ENCODE measurements at places on chromosomes 1 and 21. TPM values are rescaled to one million over a fixed set of nuclear protein-coding genes. Genes with fewer than 3 reads are reported as not detected.

DNA sequence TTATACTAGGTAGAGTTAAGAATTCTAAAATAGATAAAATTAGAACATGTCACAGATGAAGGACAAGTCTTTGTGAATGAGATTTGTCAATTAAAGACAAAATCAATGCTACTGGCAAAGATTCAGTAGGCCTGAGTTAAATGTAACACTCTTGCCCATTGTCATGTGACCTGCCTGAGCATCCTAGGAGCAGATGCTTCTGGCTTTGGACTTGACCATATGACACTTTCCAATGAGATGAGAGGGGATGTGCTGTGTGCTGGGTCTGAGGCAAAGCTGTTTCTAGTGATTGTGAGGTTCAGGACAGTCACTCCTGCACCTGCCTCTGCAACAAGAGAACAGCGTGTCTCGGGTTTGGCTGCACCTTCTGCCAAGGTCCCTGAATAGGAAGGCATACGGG, 144.9 kb downstream of the HIVEP3 start:
- no peaks in the 10 kb centered on the region for H3K4me1 ChIP-seq
- no peak overlapping the region for H3K4me3 ChIP-seq
- DNase-seq = no peak
- H3K36me3 ChIP-seq = no peaks in the 10 kb centered on the region

GRCh38 chr1:232166942-232167341, 463.0 kb downstream of the SIPA1L2 start:
- H3K27me3 ChIP-seq = no peaks in the 10 kb centered on the region
- H3K27ac ChIP-seq = no peak overlapping the region
- DNase-seq = no peak
- H3K4me3 ChIP-seq = no peak overlapping the region
- H3K4me1 ChIP-seq = no peaks in the 10 kb centered on the region
- H3K36me3 ChIP-seq = no peaks in the 10 kb centered on the region

Gene KIF21B
- total RNA-seq = 37.6 TPM

DNA sequence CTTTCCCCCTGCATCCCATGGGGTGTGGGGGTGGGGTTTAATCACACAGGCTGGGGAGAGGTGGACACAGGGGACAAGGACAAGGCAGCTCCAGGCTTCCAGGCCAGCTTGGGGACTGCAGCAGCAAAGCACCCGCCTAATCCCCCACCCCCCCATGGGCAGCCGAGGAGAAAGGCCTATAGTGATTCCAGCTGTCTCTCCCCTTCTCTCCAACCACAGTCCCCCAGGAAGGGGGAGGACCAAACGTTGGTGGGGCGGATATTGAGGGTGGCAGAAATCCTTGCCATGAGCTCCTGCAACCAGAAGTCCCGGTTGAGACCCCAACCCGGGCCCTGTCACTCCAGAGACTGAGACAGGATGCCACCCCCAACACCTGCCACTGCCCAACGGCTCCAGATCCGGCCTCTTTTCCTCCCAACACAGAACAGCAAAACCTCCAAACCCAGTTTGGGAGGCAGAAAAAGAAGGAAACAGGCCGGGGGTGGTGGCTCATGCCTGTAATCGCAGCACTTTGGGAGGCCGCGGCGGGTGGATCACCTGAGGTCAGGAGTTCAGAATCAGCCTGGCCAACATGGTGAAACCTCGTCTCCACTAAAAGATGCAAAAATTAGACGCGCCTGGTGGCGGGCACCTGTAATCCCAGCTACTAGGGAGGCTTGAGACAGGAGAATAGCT, 1.7 kb downstream of the EPHA2 start:
- peaks cover 33% of the 10 kb centered on the region for H3K27me3 ChIP-seq
- no peak overlapping the region for H3K27ac ChIP-seq
- peaks cover 68% of the 10 kb centered on the region for H3K4me1 ChIP-seq
- no peak for DNase-seq
- H3K36me3 ChIP-seq = no peaks in the 10 kb centered on the region

- no peaks in the 10 kb centered on the region for H3K36me3 ChIP-seq
- no peaks in the 10 kb centered on the region for H3K4me1 ChIP-seq
- no peak overlapping the region for H3K4me3 ChIP-seq
- H3K27ac ChIP-seq = no peak overlapping the region
- DNase-seq = no peak
- H3K27me3 ChIP-seq = no peaks in the 10 kb centered on the region
Observed at GRCh38 chr1:208418667-208419066, 174.5 kb upstream of the PLXNA2 start.

- H3K27me3 ChIP-seq = no peaks in the 10 kb centered on the region
- no peaks in the 10 kb centered on the region for H3K4me1 ChIP-seq
- H3K27ac ChIP-seq = no peak overlapping the region
- no peak overlapping the region for H3K4me3 ChIP-seq
- no peaks in the 10 kb centered on the region for H3K36me3 ChIP-seq
- no peak for DNase-seq
Observed at GRCh38 chr1:70906800-70907199, 140.8 kb downstream of the PTGER3 start.

Gene MRPS15
- total RNA-seq = 134 TPM

GRCh38 chr1:235102993-235103411, 25.6 kb downstream of the TOMM20 start:
- no peak overlapping the region for H3K4me3 ChIP-seq
- no peak for DNase-seq
- H3K4me1 ChIP-seq = peaks cover 24% of the 10 kb centered on the region
- no peaks in the 10 kb centered on the region for H3K27me3 ChIP-seq
- peaks cover 4% of the 10 kb centered on the region for H3K36me3 ChIP-seq

- no peaks in the 10 kb centered on the region for H3K4me1 ChIP-seq
- no peaks in the 10 kb centered on the region for H3K36me3 ChIP-seq
- DNase-seq = no peak
- H3K27ac ChIP-seq = no peak overlapping the region
Observed at GRCh38 chr1:245566134-245566533, 411.3 kb downstream of the KIF26B start.

- no peak overlapping the region for H3K4me3 ChIP-seq
- no peaks in the 10 kb centered on the region for H3K4me1 ChIP-seq
- no peaks in the 10 kb centered on the region for H3K36me3 ChIP-seq
- no peak overlapping the region for H3K27ac ChIP-seq
- no peaks in the 10 kb centered on the region for H3K27me3 ChIP-seq
Observed at GRCh38 chr1:97806996-97807520, 113.8 kb downstream of the DPYD start.

Gene CD84
- total RNA-seq = 25.1 TPM

- H3K27ac ChIP-seq = no peak overlapping the region
- no peaks in the 10 kb centered on the region for H3K36me3 ChIP-seq
- no peak overlapping the region for H3K4me3 ChIP-seq
- no peak for DNase-seq
Observed at GRCh38 chr1:44616991-44617702, 57.1 kb downstream of the TMEM53 start.

GRCh38 chr1:202807451-202807925, 733 bp downstream of the KDM5B start:
- no peaks in the 10 kb centered on the region for H3K27me3 ChIP-seq
- peak; percentile 5 for DNase-seq
- H3K4me3 ChIP-seq = peak overlapping the region; percentile 73

Gene SPTA1
- total RNA-seq = not detected

- no peaks in the 10 kb centered on the region for H3K27me3 ChIP-seq
- no peaks in the 10 kb centered on the region for H3K4me1 ChIP-seq
- no peak overlapping the region for H3K4me3 ChIP-seq
- no peak overlapping the region for H3K27ac ChIP-seq
- DNase-seq = no peak
Observed at GRCh38 chr1:47471163-47471562, 33.3 kb downstream of the FOXD2 start.

DNA sequence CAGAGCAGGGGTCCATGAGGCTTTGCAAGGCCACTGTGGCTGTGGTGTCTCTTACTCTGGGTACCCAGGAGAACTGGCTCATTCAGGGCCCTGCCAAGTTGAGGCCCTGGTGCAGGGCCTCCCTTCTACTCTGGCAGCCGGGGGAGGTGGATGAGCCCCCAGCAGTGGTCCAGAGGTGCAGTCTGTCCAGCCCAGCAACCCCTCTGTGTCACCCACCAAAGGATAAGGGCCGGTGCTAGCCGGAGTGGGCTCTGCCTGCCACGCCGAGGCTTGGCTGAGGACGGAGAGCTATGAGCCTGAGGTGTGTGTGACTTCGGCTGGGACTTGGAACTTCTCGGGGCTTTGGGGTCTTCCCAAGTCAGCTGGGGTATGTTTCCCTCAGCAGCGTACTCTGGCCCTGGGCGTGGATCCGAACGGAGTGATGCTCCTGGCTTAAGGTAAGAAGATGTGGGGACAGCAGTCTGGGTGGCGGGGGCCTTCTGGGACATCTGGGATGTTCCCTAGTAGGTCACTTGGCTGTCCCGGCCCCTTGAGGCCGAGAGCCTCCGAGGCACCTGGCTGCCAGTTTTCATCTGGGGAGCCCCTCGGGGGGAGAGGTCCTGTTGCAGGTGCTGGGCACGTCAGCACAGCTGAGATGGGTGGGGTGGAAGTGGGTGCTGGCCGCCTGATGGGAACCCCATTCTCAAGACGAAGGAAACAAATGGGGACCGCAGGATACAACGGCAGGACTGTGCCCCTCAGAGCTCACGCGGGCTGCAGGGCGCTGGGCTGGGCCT, 25.9 kb downstream of the RUNX3 start:
- peaks cover 58% of the 10 kb centered on the region for H3K36me3 ChIP-seq
- no peak overlapping the region for H3K27ac ChIP-seq
- H3K4me1 ChIP-seq = peaks cover 57% of the 10 kb centered on the region
- H3K27me3 ChIP-seq = no peaks in the 10 kb centered on the region

- no peaks in the 10 kb centered on the region for H3K36me3 ChIP-seq
- no peaks in the 10 kb centered on the region for H3K27me3 ChIP-seq
- H3K4me1 ChIP-seq = peaks cover 4% of the 10 kb centered on the region
- DNase-seq = no peak
- no peak overlapping the region for H3K27ac ChIP-seq
Observed at GRCh38 chr1:45275054-45275453, 51.6 kb upstream of the HPDL start.

- no peak overlapping the region for H3K4me3 ChIP-seq
- H3K27me3 ChIP-seq = peaks cover 7% of the 10 kb centered on the region
- H3K36me3 ChIP-seq = no peaks in the 10 kb centered on the region
- DNase-seq = no peak
- no peaks in the 10 kb centered on the region for H3K4me1 ChIP-seq
Observed at GRCh38 chr1:151729157-151729965, 8.0 kb downstream of the RIIAD1 start.

- no peaks in the 10 kb centered on the region for H3K27me3 ChIP-seq
- H3K27ac ChIP-seq = no peak overlapping the region
- H3K36me3 ChIP-seq = no peaks in the 10 kb centered on the region
- no peak for DNase-seq
- H3K4me1 ChIP-seq = peaks cover 4% of the 10 kb centered on the region
- no peak overlapping the region for H3K4me3 ChIP-seq
Observed at GRCh38 chr1:236269439-236269838, 12.3 kb downstream of the ERO1B start.

GRCh38 chr1:232144696-232145230, 485.2 kb downstream of the SIPA1L2 start:
- no peak overlapping the region for H3K4me3 ChIP-seq
- H3K36me3 ChIP-seq = no peaks in the 10 kb centered on the region
- H3K27ac ChIP-seq = no peak overlapping the region
- no peaks in the 10 kb centered on the region for H3K27me3 ChIP-seq

DNA sequence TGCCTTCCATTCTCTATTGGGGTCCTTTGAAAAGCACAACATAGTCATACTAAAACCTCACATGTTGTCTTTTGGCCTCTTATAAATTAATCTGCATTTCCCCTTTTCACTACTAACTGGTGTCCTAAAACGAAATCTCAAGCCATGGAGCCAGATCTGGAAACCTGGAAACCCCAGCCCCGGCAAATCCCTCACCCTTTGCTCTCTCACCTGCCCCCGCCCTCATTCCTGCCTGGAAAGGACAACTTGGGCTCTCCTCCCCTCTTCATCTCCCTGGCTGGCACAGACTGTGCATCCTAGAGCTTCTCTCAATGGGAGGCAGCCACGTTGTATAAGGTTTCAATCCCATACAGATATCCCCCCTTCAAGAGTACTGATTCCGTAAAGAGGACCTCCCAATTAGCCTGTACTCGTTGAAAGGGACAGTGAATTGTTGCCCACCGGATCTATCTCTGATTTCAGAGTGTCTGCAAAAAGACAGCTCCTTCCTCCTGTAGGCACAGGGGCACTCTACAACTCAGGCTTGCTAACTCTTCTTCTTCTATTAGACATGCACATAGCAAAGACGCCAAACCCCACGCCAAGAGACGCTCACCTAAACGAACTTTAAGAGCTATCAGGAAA, 1.4 kb downstream of the DUSP10 start:
- H3K27me3 ChIP-seq = no peaks in the 10 kb centered on the region
- peak; percentile 5 for DNase-seq
- H3K4me1 ChIP-seq = peaks cover 12% of the 10 kb centered on the region
- peak overlapping the region; percentile 89 for H3K4me3 ChIP-seq
- no peaks in the 10 kb centered on the region for H3K36me3 ChIP-seq

Gene CYP2J2
- 0.42 TPM for total RNA-seq

Gene CDCA8
- total RNA-seq = 37.4 TPM

- H3K4me3 ChIP-seq = no peak overlapping the region
- H3K4me1 ChIP-seq = no peaks in the 10 kb centered on the region
- no peaks in the 10 kb centered on the region for H3K36me3 ChIP-seq
- H3K27me3 ChIP-seq = no peaks in the 10 kb centered on the region
- DNase-seq = no peak
- H3K27ac ChIP-seq = no peak overlapping the region
Observed at GRCh38 chr1:236753516-236753915, 41.6 kb upstream of the MTR start.

- H3K4me3 ChIP-seq = no peak overlapping the region
- H3K36me3 ChIP-seq = no peaks in the 10 kb centered on the region
- no peaks in the 10 kb centered on the region for H3K27me3 ChIP-seq
- H3K27ac ChIP-seq = no peak overlapping the region
Observed at GRCh38 chr1:90989990-90990389, 31.8 kb downstream of the ZNF644 start.

GRCh38 chr1:3352299-3352951, 102.0 kb upstream of the ARHGEF16 start:
- no peaks in the 10 kb centered on the region for H3K36me3 ChIP-seq
- H3K27me3 ChIP-seq = no peaks in the 10 kb centered on the region
- no peak overlapping the region for H3K27ac ChIP-seq
- no peaks in the 10 kb centered on the region for H3K4me1 ChIP-seq
- no peak for DNase-seq

Gene PLXNA2
- 1.1 TPM for total RNA-seq

Gene GIPC2
- 0.35 TPM for total RNA-seq

DNA sequence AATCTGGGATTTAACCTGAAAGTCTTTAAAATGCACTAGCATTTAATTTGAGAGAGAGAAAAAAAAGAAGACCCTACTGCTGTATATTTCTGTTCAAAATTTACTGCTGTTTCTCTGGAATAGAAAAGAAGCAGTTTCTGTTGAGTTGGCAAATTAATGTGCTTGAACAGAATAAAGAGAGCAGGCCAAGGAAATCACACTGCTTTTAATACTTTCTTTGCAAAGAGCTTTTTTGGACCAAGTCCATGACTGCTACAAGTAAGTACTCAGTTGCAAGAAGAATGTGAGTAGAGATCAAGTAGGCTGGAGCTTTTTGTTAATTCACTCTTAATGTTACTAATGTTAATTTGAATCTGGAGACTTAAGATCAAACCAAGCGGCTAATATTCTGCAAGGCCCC, 336.2 kb upstream of the SGIP1 start:
- H3K27ac ChIP-seq = no peak overlapping the region
- H3K4me3 ChIP-seq = no peak overlapping the region
- H3K36me3 ChIP-seq = no peaks in the 10 kb centered on the region
- no peaks in the 10 kb centered on the region for H3K4me1 ChIP-seq
- DNase-seq = no peak
